ENCODE measurements at places on chromosomes 6 and 20.

- peak; percentile 93 for DNase-seq
Observed at GRCh38 chr6:35731736-35732532, 4.9 kb upstream of the ARMC12 start.

GRCh38 chr20:16096756-16097326 lies 476.4 kb downstream of the KIF16B start:
- no peak for DNase-seq

DNA sequence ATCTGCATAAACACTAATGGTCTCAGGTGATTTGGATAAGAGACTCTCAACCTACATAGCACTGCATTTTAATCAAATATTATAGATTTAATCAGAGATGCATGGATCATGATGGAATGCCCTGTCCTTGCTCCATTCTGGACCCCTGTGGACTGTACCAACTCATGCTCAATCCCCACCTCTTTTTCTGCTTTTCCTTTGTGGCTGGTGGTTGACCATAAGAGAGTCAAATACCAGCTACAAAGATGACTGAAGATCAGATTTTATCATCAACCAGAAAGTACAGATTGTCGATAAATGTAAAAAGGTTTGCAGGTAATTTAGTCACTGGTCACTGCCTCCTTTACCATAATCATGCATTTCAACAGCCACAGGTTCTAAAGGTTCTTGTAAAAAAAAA lies 116.2 kb downstream of the ME1 start:
- no peak for DNase-seq

- no peak for DNase-seq
Observed at GRCh38 chr20:62943396-62943795, 5.4 kb downstream of the GID8 start.

DNA sequence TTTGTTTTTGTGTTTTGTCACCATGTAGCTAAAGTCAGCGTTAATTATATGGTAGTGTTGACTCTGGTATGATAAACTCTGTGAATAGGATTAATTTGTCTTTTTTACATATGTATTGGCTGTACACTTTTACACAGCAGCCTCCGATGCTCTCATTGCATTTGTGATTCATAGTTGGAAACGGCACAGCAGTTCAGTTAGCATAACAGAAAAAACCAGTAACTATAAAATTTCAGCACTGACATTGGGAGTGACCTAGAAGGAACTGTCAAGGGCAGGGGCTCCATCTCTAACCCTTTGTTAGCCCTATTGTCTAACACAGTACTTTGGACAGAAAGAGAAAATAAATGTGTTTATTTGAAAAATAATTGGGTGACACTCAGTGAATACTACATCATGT lies 5.6 kb upstream of the BEND6 start:
- DNase-seq, result no peak

GRCh38 chr6:5663259-5663658 lies 343.5 kb downstream of the NRN1 start:
- no peak for DNase-seq

DNA sequence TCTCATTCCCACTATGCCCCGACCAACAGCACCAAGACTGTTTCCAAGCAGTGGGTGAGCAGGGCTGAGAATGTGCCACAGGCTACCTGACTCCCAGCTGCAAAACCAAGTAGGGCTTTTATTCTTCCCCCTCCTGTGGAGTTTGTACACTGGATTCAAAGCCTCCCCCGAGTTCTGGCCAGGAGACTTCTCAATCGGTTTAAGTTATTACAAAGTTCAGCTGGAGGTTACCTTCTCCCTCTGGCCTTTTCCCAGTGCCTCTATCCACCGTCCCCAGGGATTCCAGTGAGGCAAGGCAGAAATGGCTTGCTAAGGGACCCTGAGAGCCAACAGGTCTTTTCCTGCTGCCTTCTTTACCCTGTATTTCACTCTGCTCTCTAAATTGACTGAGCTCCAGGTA lies 217.0 kb downstream of the ADGRG6 start:
- DNase-seq, result no peak
